Kidney capillary endothelial cell (primary cell): ENCODE measurements at places on chromosomes 6 and 20.
A peak's percentile ranks its signal among the peaks of the same experiment; 100 is the strongest.

DNA sequence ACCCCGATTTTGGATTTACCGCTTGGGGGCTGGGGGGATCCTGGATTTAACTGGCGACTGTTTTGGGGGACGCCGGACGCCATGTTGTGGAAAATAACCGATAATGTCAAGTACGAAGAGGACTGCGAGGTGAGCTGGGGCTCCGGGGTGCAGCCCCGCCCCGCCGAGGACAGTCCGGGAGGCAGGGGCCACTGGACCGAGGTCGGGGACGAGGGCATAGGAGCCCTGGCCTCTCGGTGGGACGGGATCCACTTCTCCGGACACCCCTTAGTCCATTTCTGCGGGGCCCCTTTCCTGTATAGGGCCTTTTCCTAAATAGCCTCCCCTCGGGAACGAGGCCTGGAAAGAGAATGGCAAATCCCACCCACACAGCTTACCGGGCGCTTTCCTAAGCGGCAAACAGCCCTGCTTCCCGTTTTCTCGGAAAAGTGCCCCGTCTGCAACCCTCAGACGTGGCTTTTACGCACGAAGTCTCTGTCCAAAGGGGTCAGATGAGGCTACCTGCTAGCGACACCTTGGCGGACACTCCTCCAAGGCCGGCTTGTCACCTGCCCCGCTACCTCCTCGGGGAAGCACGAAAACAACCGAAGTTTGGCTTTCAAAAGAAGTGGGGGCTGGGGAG, 469 bp downstream of the TFAP2C start:
- DNase-seq, result no peak

- DNase-seq, result peak; percentile 78
Measured at GRCh38 chr6:137353346-137353745, 134.2 kb upstream of the IFNGR1 start.

DNA sequence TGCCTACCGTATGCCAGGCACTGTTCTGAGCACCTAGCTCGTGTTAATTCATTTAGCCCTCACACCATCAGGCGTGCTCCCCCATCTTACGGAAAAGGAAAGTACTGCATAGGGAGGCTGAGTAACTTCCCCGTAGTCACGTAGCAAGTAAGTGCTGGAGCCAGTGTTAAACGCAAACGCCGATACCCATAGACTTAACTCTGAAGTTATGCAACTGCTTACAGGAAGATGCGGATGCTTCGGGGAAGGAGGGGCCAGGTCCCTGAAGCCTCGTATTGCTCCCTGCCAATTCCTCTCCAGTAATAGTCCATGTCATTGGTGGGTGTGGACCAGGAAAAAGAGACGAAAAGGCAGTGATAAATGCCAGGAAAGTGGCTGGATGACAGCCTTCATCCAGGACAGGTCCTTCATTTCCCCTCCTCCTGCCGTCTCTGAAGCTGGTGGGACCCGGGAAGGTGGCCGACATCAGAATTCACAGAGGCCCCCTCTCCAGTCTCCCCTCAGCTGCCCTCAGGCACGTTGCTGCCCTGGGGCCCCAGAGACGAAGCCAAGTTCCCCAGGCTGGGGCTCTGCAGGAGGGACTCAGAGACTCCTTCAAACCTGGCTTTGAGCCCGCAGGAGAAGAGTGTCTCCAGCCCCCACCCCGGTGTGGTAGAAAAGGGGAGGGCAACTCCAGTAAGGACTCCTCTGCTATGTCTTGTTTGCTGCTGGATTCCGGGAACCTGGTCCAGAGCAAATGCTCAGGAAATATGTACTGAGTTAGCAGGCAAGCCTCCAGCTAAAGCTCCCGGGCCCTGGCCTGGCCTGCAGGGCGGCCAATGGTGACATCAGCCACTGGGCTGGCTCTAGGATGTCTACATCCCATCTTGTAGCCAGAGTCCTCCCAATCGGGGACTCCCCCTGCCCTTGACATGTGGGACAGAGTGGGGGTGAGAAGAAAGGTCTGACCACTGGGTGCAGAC, 37.8 kb downstream of the RAB44 start:
- DNase-seq, result peak; percentile 63

DNA sequence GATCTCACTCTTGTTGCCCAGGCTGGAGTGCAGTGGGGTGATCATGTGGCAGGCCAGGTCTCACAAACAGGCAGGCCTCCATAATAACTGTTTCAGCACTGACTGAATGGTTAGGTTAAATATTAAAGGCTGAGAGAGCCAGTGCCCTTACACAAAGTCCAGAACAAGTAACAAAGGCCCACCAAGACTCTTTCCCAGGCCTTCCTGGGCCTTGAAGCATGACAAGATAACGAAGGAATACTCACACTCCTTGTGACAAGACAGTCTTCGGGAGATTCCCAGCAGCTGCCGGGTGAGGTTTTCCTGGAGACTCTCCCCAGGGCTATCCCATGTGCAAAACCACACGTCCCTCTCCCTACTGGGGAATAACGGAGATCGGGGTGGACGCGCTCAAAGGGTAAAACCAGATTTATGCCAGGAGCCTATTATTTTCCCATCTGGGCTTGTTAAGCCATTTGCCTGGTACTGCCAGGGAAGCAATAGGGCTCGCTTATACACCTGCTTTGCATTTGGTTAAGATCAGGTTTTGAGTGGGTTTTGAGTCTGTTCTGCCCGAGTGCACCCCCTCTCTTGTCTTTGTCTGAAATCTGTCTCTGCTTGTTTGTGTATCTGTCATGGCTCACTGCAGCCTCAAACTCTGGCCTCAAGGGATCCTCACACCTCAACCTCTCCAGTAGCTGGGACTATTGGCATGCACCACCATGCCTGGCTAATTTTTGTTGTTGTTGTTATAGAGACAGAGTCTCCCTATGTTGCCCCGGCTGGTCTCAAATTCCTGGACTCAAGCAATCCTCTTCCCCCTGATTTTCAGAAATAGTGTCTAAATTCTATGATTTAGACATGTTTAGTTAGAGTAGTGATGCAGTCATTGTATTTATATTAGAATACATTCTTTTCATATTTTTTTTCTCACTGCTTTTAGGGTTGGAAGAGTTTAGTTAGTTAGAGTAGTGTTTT, 1.4 kb upstream of the ENPP3 start:
- no peak for DNase-seq

GRCh38 chr6:10801224-10801848, 37.0 kb downstream of the MAK start:
- DNase-seq, result peak; percentile 57

DNA sequence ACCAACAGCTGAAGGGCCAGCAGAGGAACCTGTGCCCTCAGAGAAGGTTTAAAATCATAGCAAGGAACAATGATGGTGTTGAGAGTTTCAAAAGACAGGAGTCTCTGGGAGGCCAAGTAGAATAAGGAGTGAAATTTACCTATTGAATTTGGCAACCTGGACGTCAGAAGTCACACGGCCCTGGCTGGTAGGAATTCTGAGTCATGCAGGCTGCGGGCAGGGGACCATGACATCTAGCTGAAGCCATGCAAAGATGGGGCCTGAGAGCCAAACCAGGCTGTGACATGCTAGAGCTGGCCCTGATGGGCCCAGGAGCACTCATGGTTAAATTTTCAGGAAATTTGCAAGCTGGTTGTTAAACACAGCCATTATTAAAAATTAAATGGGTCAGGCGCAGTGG, 64.0 kb upstream of the SNX9 start:
- DNase-seq, result no peak

DNA sequence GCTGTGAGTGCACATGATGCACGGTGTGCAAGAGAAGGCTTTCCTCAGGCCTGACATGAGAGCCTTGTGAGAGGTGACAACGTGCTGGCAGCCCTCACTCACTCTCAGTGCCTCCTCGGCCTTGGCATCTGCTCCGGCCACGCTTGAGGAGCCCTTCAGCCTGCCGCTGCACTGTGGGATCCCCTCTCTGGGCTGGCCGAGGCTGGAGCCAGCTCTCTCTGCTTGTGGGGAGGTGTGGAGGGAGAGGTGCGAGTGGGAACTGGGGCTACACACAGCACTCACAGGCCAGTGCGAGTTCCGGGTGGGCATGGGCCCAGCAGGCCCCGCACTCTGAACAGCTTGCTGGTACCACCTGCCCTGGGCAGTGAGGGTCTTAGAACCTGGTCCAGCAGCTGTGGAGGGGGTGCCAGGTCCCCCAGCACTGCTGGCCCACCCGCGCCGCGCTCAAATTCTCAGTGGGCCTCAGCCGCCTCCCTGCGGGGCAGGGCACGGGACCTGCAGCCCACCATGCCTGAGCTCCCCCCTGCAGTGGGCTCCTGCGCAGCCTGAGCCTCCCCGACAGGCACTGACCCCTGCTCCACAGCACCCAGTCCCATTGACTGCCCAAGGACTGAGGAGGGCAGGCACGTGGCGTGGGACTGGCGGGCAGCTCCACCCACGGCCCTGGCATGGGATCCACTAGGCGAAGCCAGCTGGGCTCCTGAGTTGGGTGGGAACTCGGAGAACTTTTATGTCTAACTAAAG, 74.9 kb upstream of the BMP5 start:
- DNase-seq, result no peak

DNA sequence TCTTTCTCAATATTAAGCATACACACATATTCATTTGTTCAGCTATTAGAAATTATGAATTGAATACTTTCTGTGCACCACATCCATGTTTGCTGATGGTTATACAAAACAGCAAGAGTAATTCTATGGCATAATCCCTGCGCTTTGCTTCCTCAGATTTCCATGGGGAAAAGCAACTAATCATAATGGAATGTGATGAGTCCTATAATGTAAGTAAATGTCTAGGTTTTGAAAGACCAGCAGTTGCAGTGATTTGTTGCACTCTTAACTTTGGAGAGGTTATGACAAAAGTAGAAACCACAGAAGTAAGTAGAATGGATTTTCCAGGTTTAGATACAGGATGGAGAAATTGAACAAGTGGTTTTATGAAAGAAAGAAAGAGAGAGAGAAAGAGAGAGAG, 652.1 kb downstream of the CBLN4 start:
- DNase-seq, result no peak

- DNase-seq, result no peak
Measured at GRCh38 chr20:17505636-17506517, 25.3 kb downstream of the BFSP1 start.

DNA sequence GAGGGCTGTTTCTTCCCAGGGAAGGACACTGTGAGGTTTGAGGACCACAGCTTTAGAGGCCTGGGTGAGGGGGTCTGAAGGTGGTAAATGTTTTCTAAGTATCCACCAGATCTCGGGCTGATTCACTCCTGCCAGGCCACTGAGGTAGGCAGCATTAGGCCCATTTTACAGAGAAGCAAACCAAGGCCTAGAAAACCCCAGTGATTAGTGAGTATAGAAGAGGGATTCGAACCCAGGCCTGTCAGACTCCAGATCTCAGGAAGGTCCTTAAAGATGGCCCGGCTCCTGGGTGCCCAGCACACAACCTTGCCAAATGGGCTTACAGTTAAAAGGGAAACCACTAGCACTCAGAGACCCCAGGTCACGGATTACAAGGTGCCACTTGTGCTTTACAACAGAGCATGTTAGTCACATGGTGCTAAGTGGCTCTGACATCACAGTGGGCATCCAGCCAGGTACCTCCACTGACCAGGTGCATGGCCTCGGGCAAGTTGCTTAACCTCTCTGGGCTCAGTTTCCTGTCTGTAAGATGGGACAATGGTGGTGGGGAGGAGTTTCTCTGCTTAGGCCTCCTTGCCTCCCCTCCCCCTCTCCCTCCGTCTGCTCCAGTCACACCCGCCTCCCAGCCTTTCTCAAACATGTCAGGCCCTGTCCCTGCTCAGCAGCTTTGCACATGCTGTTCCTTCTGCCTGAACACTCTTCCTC, 18.8 kb upstream of the SIRPA start:
- DNase-seq, result no peak

- DNase-seq, result no peak
Measured at GRCh38 chr6:124445581-124445980, 516.7 kb upstream of the RNF217 start.

DNA sequence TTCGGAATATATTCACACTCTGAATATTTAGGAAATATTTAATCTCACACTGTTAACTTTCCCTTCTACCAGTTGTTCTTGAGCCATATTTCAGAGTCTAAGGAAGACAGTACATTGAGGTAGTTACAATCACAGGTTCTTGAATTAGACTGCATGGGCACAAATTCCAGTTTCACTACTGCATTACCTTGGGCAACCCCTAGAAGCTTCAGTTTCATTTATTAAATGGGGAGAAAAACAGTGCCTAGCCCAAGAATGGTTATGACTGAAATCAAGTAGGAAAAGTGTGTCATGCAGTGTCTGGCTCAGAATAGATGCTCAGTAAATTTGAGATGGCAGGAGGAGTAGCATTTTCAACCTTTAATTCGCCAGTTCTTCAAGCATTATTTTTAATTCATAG, 124.5 kb upstream of the SAMD5 start:
- no peak for DNase-seq

DNA sequence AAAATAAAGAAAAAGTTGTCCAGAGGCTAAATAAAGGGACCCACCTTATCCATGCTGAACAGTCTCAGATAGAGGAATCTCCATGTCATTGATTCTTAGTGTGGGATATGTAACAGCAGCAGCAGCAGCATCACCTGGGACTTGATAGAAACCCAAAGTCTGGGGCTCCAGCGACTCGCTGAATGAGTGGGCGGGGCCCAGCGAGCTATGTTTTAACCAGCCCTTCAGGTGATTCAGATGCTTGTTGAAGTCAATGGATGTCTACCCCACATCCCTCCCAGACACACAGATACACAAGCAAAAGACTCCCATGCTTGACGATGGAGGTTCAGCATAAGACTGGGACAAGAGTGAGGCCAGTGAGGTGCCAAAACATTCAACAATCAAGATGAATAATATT, 298.6 kb downstream of the UBE3D start:
- no peak for DNase-seq

DNA sequence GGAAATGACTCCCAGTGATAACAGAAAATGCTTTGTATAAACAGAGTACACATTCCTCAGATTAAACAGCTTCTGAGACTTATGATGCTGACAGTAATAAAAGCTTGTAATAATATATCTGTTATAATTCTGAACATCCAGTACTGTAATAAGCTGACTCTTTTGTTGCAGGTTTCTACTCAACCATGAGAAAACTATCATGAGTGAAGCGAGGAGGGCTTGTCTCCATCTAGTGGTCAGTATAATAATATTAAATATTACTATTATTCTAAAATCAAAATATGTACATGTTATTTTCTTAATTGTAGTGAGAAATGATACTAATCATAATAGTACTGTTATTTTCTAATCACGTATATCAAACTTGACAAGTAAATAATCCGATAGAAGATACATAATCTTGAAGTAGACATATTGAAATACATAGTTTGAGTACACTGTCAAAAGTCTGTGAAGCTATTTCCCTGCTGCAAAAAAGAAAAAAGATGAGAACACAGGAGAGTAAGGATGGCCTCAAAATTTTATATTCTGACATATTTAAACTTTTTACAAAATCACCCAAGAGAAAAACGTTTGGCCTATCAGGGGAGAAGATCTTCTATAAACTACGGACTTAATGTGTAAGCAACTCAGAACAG, 183.1 kb downstream of the MOXD1 start:
- peak; percentile 50 for DNase-seq

GRCh38 chr20:10067321-10067720, 32.5 kb downstream of the ANKEF1 start:
- DNase-seq, result no peak
